ENCODE measurements at places on chromosomes 1 and 21. TPM values are rescaled to one million over a fixed set of nuclear protein-coding genes. Genes with fewer than 3 reads are reported as not detected.

The RXFP4 gene
- total RNA-seq = not detected

The GPR61 gene
- total RNA-seq = not detected

The PTGFR gene
- 81.9 TPM for total RNA-seq

The OLFML2B gene
- total RNA-seq = 49.9 TPM

The HTR6 gene
- total RNA-seq = not detected

The KIF17 gene
- total RNA-seq = 0.36 TPM

The AMY1C gene
- not detected for total RNA-seq

The HPDL gene
- total RNA-seq = 0.59 TPM

The SFN gene
- under 0.01 TPM for total RNA-seq

The MOB3C gene
- 8.3 TPM for total RNA-seq

The LAX1 gene
- total RNA-seq = 0.29 TPM

The SLC2A5 gene
- total RNA-seq = 22.4 TPM

The COL8A2 gene
- 15.2 TPM for total RNA-seq

The HUNK gene
- total RNA-seq = under 0.01 TPM

The NR1I3 gene
- not detected for total RNA-seq

The OVAAL gene
- total RNA-seq = not detected

The RNF186 gene
- not detected for total RNA-seq

The FNDC7 gene
- total RNA-seq = not detected

The ESRRG gene
- not detected for total RNA-seq

The NUDT4B gene
- 75.6 TPM for total RNA-seq

The OR2T29 gene
- not detected for total RNA-seq

The NHLH1 gene
- under 0.01 TPM for total RNA-seq

The LCE1C gene
- not detected for total RNA-seq

The VANGL2 gene
- under 0.01 TPM for total RNA-seq

The ARHGAP29 gene
- 13.3 TPM for total RNA-seq

The NES gene
- 1.5 TPM for total RNA-seq

The KAZN gene
- total RNA-seq = 9.0 TPM

The LGR6 gene
- total RNA-seq = not detected

The PDXK gene
- 88.4 TPM for total RNA-seq

The CHAF1B gene
- total RNA-seq = 2.4 TPM

The PAQR6 gene
- total RNA-seq = 0.36 TPM

The AMY2A gene
- not detected for total RNA-seq

The AMPD1 gene
- not detected for total RNA-seq

The STUM gene
- total RNA-seq = not detected

The CLIC6 gene
- total RNA-seq = under 0.01 TPM

The METTL25B gene
- 8.3 TPM for total RNA-seq
